ENCODE measurements at places on chromosomes 2 and 18. TPM values are rescaled to one million over a fixed set of nuclear protein-coding genes. Genes with fewer than 3 reads are reported as not detected.

GULP1 gene
- 22.8 TPM for total RNA-seq

IL36B gene
- total RNA-seq = not detected

IWS1 gene
- total RNA-seq = 50.5 TPM

RNPEPL1 gene
- 29.2 TPM for total RNA-seq

GALNT5 gene
- 0.15 TPM for total RNA-seq

- peak; percentile 43 for DNase-seq
Observed at GRCh38 chr18:5543773-5544389, at the start of gene EPB41L3. Gene EPB41L3, minus strand, starts transcription at chr18:5543997. Its CDS starts 54,814 bp downstream, at chr18:5489183.

DNA sequence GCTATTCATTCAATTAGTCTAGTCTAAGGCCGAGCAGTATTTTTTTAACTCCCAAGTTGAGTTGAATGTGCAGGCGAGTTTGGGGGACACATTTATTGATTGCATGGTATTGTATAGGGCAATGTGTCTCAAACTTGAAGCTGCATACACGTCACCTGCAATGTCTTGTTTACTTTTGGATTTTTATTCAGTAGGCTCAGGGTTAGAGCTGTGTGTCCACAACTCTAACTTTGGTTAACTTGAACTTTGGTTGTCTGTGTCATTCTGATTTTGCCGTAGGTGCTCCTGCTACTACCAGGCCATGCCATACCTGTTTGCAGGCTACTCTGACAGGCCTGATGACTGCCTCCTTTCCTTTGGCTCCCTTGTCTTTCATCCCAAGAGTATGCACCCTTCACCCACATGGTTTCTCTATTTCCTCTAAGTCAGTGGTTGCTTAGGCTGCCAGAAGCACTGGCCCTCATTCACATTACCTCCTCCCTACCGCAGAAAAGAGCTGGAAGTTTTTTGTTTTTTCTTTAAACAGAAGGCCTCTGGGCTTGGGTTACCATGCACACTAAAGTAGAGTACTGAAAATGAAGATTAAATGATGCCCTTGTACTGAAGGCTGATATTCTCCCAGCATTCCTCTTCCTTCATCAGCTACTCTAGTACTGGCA is 219.4 kb upstream of the SPOPL start:
- no peak for DNase-seq
